ENCODE measurements at places on chromosomes 16 and 17.

- peak; percentile 94 for DNase-seq
Measured at GRCh38 chr17:8745586-8746500, 1.2 kb upstream of the CCDC42 start.

DNA sequence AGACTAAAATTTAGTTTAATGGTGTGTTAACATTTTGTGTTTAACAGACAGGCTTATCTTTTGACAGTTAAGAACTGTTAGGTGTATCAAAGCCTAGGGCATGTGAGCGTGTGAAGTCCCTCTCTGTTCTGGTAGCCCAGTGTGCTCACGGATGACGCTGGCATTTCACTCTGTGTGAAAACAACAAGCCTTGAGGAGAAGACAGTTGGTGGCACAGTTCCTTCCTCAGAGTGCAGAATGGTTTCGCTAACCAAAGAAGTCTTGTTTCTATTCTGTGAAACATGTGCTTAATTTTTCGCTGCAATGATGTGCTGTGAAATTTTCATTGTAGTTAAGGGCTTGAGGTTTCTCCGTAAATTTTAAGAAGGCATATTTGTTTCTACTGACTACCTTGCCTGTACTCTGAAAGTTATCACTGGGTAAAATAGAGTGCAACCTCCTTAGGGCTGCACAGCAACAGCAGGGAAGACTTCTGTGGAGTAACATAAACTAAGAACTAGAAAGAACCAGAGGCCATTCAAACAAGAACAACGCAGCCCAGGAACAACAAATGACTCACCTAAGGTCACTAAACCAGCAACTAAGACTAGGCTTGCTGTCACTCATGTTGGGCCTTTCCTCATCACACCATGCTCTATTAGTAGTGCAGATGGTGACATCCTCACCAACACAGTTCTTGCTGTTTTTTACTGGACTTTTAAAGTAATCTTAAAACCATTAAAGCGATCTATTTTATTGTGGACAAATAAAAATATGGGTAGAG is 33.4 kb downstream of the BRD7 start:
- DNase-seq: no peak

DNA sequence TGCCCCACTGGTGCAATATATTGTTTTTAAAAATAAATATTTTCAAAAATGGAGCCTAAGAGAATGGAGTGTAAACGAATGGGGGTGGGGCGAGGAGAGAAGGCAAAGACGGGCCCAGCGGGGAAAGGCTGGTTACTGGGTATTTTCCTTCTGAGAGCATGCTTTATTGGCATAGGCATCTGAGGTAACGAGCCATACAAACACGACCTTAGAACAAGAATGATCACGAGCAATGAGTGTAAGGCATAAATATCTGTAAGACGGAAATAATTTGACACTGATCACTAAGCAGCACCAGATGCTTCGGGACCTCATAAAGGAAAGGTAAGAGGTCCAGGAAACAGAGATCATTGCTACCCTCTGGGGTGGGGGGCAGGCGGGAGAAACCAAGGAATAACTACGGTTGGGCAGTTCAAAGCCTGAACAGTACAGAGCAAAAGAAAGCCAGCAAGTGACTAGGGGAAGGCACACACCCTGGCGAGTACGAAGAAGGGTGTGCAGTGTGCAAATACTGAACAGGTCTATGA is 959 bp downstream of the SSH2 start:
- DNase-seq: no peak

GRCh38 chr17:4599505-4600281 is 15.4 kb downstream of the SMTNL2 start:
- no peak for DNase-seq

- no peak for DNase-seq
Measured at GRCh38 chr16:25823891-25824290, 132.1 kb downstream of the HS3ST4 start.

- no peak for DNase-seq
Measured at GRCh38 chr16:65195998-65196397, 74.1 kb upstream of the CDH11 start.

GRCh38 chr16:81758376-81758775 is 20.7 kb upstream of the PLCG2 start:
- DNase-seq: no peak

GRCh38 chr16:75529056-75529905 is 6.6 kb downstream of the CHST5 start:
- DNase-seq: no peak

GRCh38 chr17:49963626-49964302 is 5.2 kb upstream of the DLX4 start:
- no peak for DNase-seq

DNA sequence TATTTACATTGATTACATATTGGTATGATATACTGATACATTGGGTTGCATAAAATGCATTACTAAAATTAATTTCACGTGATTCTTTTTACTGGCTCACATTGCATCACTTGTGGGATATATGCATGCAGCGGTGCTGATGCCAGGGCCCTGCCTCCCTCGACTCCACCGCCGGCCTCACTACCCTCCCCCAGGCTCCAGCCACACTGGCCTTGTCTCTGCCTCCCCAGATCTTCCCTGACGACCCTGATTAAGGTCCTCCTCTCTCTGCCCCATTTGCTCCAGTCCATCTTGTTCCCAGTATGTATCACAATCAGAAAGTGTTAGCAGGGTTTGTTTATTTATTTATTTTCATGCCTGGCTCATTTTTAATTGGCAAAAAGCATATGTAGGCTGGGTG is 306.8 kb downstream of the FOXL1 start:
- DNase-seq: no peak

GRCh38 chr17:76633628-76634328 is 9.8 kb downstream of the ST6GALNAC1 start:
- DNase-seq: no peak

GRCh38 chr16:74570412-74571301 is 36.3 kb downstream of the GLG1 start:
- no peak for DNase-seq

GRCh38 chr17:80955078-80955477 is 36.6 kb upstream of the CHMP6 start:
- DNase-seq: no peak

DNA sequence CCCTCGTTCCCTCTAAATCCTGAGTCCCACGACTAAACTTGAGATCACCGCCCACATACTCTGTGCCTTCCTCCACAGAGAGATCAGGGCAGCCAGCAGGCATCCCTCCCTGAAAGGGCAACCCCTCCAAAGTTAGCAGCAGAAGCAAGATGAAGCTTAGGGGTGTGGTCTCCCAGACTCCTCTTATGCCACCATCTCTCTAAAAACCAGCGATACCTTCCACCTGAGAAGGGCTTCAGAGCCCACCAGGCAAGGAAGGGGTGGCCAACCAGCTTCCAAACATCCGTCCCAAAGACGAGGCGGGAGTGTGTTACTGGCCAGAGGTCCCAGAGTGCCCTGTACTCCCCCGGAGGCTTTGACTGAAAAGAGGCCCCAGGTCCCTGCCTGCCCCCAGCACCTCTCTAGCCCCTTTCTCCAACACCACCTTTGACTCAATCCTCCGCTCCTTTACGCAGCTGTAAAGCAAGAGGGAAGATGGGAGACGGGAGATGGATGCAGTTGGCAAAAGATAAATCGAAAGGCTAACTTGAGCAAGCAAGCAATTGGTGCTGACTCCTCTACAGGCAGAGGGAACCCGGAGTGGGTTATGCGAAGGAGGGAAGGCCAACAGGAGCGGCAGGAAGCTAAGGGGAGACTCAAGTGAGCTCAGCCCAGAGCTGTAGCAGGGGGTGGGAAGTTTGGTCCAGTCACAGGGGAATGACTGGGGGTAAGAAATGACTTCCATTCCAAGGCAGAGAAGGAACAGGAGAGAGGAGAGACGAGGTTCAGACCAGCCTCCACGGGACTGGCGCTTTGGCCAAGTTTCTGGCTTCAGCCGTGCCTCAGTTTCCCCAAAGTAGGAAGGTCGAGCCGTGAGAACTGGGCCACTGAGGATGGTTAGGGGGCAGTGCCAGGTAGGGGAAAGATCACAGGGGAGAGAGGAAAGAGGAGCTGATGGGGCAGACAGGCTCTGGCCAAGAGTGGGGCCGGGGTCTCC is 1.0 kb downstream of the ST3GAL2 start:
- peak; percentile 39 for DNase-seq

DNA sequence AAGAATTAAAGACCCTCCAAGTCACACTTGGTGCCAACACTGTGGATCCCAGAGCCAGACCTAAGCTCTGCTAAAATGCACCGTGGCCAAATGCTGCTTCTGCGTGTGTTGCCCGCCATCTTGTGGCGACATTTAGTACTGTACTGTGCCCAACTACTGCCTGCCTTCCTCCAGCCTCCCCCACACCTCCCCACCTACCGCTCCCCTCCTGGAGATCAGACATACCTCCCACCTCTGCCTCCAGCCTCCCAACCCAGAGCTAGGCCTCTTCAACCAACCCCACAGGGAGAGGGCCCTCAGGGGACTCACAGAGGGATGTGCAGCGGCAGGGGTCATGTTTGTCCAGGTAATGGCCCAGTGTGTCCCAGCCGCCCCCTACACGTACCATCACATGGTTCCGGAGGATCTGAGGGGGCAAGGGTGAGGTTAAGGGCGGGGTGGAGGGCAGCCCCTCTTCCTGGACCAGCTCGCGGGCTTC is 5.5 kb downstream of the GAS2L2 start:
- DNase-seq: peak; percentile 90

DNA sequence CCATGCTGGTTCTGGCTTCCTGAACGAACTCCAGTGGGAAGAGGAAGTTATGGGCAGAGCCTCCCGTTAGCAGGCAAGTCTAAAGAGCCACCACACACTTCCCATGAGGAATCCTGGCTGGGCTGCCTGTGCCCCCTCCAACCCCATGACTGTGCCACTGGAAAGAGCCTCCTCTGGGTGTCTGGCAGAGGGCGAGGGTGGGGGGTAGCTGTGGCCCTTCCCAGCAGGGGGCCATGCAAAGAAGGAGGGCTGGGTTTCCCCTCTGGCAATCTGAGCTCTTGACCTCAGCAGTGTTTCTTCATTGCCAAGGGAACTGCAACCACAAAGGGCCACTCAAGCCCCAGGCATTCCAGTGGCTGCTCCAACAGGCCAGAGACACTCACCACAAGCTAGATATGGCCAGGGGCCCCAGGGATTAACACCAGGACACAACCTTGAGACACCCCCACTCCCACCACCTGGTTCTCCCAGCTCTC is 1.7 kb upstream of the RRAD start:
- peak; percentile 74 for DNase-seq

- no peak for DNase-seq
Measured at GRCh38 chr17:75979705-75980187, 706 bp downstream of the TEN1 start.

DNA sequence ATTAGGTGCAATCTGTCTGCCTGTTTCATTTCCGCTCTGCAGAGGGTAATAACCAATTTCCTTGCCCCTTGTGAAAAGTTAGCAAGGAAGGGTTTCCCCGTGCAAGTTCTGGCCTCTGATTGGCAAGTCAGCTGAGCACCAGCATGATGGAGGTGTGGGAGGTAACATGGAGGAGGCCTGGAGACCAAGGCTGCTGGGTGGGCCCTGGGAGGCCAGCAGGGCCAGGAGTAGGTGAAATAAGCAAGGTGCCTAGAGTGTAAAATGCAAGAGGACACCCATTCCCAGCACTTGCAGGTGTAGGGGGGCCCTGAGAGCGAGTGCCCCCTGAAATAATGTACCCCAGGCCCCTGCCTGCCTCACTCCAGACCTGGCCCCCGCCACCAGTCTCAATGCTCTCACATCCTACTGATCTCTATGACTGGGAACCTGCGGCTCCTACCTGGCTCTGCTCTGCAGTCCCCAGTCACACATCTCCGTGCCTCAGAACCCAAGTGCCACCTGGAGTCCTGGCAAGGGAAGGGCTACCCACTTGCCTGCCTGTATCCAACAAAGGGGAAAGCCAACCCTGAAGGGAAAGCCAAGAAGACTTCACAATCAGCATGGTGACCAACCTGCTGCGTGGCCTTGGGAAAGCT is 116.2 kb downstream of the C16orf78 start:
- DNase-seq: no peak

DNA sequence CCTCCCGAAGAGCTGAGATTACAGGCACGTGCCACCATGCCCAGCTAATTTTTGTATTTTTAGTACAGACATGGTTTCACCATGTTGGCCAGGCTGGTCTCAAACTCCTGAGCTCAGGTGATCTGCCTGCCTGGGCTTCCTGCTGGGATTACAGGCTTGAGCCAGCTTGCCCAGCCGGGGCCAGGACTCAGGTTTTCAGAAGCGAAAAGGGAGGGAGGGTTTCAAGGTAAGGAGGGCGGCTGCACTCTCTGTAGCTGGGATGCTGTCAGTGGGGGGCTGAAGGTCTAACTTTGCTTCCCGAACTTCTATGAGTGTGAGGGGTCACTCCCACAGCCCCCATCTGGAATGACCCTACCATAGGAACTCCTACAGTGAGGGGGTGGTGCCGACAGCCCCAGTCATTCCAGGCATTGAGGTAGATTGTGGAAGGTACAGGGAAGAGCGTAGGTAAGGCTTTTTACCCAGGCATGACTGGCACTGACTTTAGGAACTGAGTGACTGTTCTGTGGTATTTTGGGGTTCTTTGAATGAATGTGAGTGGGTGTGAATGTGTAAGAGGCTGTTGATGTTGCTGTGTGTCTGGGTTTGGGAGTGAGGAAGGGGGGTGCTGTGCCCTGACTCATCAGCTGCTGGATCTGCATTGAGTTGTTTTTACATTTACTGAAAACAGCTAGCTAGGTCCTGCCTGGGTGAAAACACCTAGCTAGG is 3.8 kb upstream of the C1QL1 start:
- no peak for DNase-seq

DNA sequence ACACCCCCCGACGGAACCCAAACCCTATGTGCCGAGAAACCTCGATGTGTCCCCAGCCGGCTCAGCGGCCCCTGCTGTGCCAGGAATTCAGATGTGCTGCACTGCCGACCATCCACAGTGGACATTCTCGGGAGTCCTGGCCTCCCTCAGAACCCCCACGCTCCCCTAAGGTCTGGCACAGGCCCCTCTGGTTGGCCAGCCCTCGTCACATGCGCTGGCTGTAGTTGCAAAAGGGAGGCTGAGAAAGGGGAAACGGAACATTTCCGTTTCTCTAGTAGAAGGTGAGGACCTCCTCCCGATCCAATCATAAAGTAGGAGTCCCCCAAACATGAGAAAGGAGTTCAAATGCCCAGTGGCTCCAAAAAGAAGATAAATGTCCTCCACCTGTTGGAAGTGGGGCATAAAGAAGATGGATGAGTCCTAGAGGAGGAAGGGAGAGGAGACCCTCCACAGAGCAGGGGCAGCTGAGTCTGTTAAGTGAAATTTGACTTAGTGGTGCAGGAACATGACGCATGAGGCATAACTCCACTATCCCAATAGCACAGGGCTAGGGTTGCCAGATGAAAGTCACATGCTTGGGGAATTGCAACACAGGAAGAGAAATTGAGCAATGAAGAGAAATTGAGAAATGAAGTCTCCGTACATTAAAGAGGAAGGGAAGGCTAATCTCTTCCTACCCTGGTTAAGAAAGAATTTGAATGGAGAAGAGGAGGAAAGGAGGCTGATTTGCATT is 49.3 kb upstream of the WSB1 start:
- no peak for DNase-seq

- DNase-seq: no peak
Measured at GRCh38 chr17:41580687-41581365, 5.9 kb downstream of the KRT14 start.

- no peak for DNase-seq
Measured at GRCh38 chr16:67922740-67923139, 8.9 kb downstream of the CTRL start.
